ENCODE measurements at places on chromosomes 7 and 10. TPM values are rescaled to one million over a fixed set of nuclear protein-coding genes. Genes with fewer than 3 reads are reported as not detected.

GRCh38 chr7:29375641-29376562 lies 181.3 kb downstream of the CHN2 start:
- no peak for DNase-seq
- 0 out of 2 replicates have a peak, but pooled peaks cover 14% of the 10 kb centered on the region for H3K27me3 ChIP-seq
- no peak overlapping the region for H3K4me3 ChIP-seq
- no peak overlapping the region for H3K27ac ChIP-seq

GRCh38 chr7:79421751-79422150 lies 31.7 kb downstream of the MAGI2 start:
- peaks cover 14% of the 10 kb centered on the region for H3K4me1 ChIP-seq
- H3K27me3 ChIP-seq: no peaks in the 10 kb centered on the region
- H3K36me3 ChIP-seq: no peaks in the 10 kb centered on the region
- no peak for DNase-seq
- H3K27ac ChIP-seq: no peak overlapping the region

- H3K36me3 ChIP-seq: no peaks in the 10 kb centered on the region
- H3K27ac ChIP-seq: no peak overlapping the region
- H3K27me3 ChIP-seq: 0 out of 2 replicates have a peak, but pooled peaks cover 5% of the 10 kb centered on the region
- no peaks in the 10 kb centered on the region for H3K4me1 ChIP-seq
These were observed 96.8 kb downstream of the ICA1 start for GRCh38 chr7:8165150-8165549.

- H3K27ac ChIP-seq: no peak overlapping the region
- peaks cover 90% of the 10 kb centered on the region for H3K27me3 ChIP-seq
- DNase-seq: no peak
- H3K36me3 ChIP-seq: no peaks in the 10 kb centered on the region
These were observed 29.3 kb upstream of the VAX1 start for GRCh38 chr10:117167346-117167788.

- no peaks in the 10 kb centered on the region for H3K36me3 ChIP-seq
- no peaks in the 10 kb centered on the region for H3K4me1 ChIP-seq
- H3K27me3 ChIP-seq: no peaks in the 10 kb centered on the region
- no peak overlapping the region for H3K27ac ChIP-seq
- DNase-seq: no peak
These were observed 9.9 kb downstream of the CCDC126 start for GRCh38 chr7:23607130-23607529.

GRCh38 chr10:11893749-11894278 lies 70.7 kb downstream of the PROSER2 start:
- DNase-seq: no peak
- no peaks in the 10 kb centered on the region for H3K4me1 ChIP-seq
- no peaks in the 10 kb centered on the region for H3K27me3 ChIP-seq
- H3K27ac ChIP-seq: no peak overlapping the region
- H3K36me3 ChIP-seq: no peaks in the 10 kb centered on the region

GRCh38 chr7:156255635-156256034 lies 384.9 kb upstream of the RNF32 start:
- H3K4me1 ChIP-seq: no peaks in the 10 kb centered on the region
- no peak overlapping the region for H3K4me3 ChIP-seq
- no peaks in the 10 kb centered on the region for H3K27me3 ChIP-seq
- no peak for DNase-seq

DNA sequence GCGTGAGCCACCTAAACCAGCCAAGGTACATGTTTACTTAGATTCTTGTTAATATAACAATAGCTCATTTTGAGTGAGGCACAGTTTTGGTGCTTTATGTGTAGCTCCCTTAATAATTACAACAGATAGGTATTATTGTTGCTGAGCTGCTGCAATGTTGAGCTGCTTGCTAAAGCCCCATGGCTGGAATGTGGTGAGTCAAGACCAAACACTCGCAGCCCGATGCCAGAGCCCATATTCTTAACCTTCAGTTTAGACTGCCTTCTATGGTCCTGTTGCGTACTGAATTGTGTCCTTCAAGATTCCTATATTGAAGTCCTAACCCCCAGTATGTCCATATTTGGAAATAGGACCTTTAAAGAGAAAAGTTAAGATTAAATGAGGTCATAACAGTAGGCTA lies 407.1 kb downstream of the NEBL start:
- no peak overlapping the region for H3K27ac ChIP-seq
- no peak overlapping the region for H3K4me3 ChIP-seq
- H3K36me3 ChIP-seq: no peaks in the 10 kb centered on the region
- no peaks in the 10 kb centered on the region for H3K4me1 ChIP-seq
- DNase-seq: no peak

- H3K4me3 ChIP-seq: no peak overlapping the region
- no peak overlapping the region for H3K27ac ChIP-seq
- H3K4me1 ChIP-seq: peaks cover 2% of the 10 kb centered on the region
These were observed 22.7 kb downstream of the VIM start for GRCh38 chr10:17250736-17251135.

DNA sequence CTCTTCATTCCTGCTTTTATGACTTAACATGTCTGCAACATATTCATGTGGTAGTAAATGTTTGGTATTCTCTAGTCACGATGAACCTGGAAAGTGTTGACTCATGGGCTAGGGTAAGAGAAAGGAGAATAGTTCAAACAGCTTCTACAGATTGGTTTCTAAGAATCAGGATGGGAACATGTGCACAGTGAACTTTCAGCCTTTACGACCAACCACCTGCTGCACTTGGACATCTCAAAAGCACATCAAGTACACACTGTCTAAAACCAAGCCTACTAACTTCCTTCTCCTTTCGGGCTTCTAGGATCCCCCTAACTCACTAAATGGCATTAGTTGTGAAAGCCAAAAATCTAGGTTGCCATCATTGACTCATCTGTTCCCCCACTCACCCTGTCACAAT lies 85.5 kb downstream of the CUL2 start:
- no peaks in the 10 kb centered on the region for H3K27me3 ChIP-seq
- H3K4me3 ChIP-seq: no peak overlapping the region
- peaks cover 30% of the 10 kb centered on the region for H3K4me1 ChIP-seq
- H3K27ac ChIP-seq: no peak overlapping the region
- H3K36me3 ChIP-seq: peaks cover 9% of the 10 kb centered on the region

DNA sequence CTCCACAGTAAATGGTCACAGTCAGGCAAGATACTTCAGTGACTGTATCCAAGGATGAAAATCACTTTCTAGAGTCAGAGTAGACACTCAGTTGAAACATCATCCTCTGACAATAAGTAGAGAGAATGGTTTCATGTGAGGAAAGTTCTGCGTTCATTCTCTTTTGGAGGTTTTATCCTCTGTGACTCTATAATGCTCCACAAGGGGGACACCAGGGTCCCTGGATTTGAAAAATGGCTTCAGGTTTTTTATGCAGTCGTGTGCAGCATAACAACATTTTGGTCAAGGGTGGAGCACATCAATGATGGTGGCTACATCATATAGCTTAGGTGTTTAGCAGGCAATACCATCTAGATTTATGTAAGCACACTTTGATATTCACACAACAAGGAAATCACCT lies 40.4 kb downstream of the TMEM168 start:
- no peak overlapping the region for H3K4me3 ChIP-seq
- no peaks in the 10 kb centered on the region for H3K36me3 ChIP-seq
- H3K27me3 ChIP-seq: no peaks in the 10 kb centered on the region
- H3K27ac ChIP-seq: no peak overlapping the region
- no peak for DNase-seq
- H3K4me1 ChIP-seq: 0 out of 2 replicates have a peak, but pooled peaks cover 6% of the 10 kb centered on the region

CALML5 gene
- total RNA-seq: not detected

GRCh38 chr7:20173828-20174227 lies 43.4 kb downstream of the MACC1 start:
- peaks cover 14% of the 10 kb centered on the region for H3K4me1 ChIP-seq
- H3K27me3 ChIP-seq: no peaks in the 10 kb centered on the region
- H3K36me3 ChIP-seq: no peaks in the 10 kb centered on the region
- no peak for DNase-seq
- H3K27ac ChIP-seq: no peak overlapping the region

MUC3A gene
- total RNA-seq: not detected

TAC1 gene
- total RNA-seq: not detected

- no peaks in the 10 kb centered on the region for H3K36me3 ChIP-seq
- H3K27me3 ChIP-seq: peaks cover 53% of the 10 kb centered on the region
- DNase-seq: no peak
- H3K27ac ChIP-seq: no peak overlapping the region
- H3K4me1 ChIP-seq: no peaks in the 10 kb centered on the region
These were observed 75.9 kb upstream of the SLF2 start for GRCh38 chr10:100836891-100837290.

DNA sequence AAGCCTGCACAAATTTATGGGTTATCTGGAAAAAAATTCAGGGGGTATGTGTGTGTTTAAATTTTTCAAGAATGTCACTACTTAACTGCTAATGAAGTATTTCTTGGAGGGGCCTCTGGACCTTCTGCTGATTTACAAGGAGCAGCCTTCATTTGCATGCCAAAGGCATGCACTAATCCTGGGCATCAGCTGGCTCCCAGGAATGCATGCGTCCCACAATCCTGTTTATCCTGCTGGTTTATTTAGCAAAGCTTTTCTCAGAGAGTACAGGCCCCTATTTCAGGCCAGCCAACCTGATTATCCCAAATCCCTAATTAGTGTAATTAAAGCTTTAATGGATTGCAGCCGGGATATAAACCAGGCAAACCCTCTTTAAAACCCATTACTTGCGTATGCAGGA lies 170.4 kb downstream of the TAX1BP1 start:
- no peaks in the 10 kb centered on the region for H3K27me3 ChIP-seq
- H3K4me1 ChIP-seq: no peaks in the 10 kb centered on the region
- no peak overlapping the region for H3K4me3 ChIP-seq
- H3K36me3 ChIP-seq: no peaks in the 10 kb centered on the region

DNA sequence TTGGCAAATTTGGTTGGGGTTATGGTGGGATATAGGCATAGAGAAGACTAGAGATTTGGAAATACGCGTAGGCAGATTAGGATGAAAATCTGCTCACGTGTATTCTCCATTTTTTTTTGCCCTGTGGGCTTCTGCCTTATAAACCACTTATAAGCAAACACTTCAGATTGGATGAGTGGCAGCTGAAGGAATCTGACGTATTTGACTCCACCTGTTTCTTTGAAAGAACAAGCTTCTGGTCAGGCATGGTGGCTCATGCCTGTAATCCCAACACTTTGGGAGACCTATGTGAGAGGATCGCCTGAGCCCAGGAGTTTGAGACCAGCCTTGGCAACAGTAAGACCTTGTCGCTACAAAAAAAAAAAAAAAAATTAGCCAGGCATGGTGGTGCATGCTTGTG lies 5.1 kb downstream of the STK31 start:
- H3K36me3 ChIP-seq: no peaks in the 10 kb centered on the region
- H3K4me3 ChIP-seq: no peak overlapping the region
- H3K4me1 ChIP-seq: peaks cover 18% of the 10 kb centered on the region
- H3K27ac ChIP-seq: no peak overlapping the region
- no peaks in the 10 kb centered on the region for H3K27me3 ChIP-seq

GTPBP4 gene
- 34.3 TPM for total RNA-seq

NRCAM gene
- total RNA-seq: 11.0 TPM

DNA sequence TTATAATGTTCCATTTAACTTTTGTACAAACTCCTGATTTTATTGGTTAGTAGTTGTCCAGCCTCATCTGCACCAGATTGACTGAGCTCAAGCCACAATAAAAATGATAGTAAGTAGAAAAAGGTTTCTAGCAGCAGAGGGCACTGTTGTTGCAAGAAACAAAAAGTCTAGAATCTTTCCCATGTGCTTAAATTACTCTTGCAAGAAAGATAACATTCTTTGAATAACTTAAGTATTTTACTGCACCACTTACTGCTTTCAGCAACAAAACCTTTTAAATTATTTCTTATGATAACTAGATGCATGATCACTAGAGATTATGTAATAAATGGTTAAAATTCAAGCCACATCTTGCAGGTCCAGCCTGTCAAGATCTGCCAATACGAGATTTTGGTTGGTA lies 27.0 kb downstream of the LMOD2 start:
- no peaks in the 10 kb centered on the region for H3K27me3 ChIP-seq
- H3K4me1 ChIP-seq: peaks cover 5% of the 10 kb centered on the region
- DNase-seq: peak; percentile 73
- H3K4me3 ChIP-seq: no peak overlapping the region
- peaks cover 18% of the 10 kb centered on the region for H3K36me3 ChIP-seq
- H3K27ac ChIP-seq: no peak overlapping the region

Measured in GM23248 (cell line).